ENCODE measurements at places on chromosomes 12 and 14. TPM values are rescaled to one million over a fixed set of nuclear protein-coding genes. Genes with fewer than 3 reads are reported as not detected.

SLC39A5 gene
- total RNA-seq: not detected

EML1 gene
- total RNA-seq: 8.6 TPM

LRP1-AS gene
- not detected for total RNA-seq

TMEM179 gene
- total RNA-seq: not detected

AJUBA gene
- total RNA-seq: 123 TPM

USP44 gene
- total RNA-seq: 0.16 TPM

TMEM119 gene
- 2.7 TPM for total RNA-seq

CCDC177 gene
- total RNA-seq: not detected

FOXA1 gene
- 0.16 TPM for total RNA-seq

KCNMB4 gene
- total RNA-seq: 1.9 TPM

CD163 gene
- total RNA-seq: not detected

All from mesangial cell (primary cell).